NCI-H748 treated with DMSO at 0.1 percent for 48 hours (cell line): ENCODE measurements at places on chromosomes 1 and 21.

DNA sequence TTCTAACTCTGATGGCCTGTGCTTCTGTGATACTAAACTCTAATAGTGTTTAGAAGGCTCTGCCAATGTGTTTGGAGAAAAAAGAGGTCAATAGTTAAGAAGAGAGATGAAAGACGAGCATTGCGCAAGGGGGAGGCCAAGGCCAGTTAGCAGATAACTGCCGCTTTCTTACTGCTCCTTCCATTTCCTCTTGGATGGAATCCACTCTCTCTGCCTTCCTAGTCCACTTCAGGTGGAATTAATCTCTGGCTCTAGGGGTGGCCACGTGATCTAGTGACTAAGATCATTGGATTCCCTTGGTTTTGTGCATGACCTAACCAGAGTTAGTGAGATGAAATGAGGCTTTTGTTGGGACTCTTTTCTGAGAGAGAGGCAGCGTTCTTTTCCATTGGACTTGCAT lies 148.3 kb downstream of the ACTL8 start:
- no peak for DNase-seq

DNA sequence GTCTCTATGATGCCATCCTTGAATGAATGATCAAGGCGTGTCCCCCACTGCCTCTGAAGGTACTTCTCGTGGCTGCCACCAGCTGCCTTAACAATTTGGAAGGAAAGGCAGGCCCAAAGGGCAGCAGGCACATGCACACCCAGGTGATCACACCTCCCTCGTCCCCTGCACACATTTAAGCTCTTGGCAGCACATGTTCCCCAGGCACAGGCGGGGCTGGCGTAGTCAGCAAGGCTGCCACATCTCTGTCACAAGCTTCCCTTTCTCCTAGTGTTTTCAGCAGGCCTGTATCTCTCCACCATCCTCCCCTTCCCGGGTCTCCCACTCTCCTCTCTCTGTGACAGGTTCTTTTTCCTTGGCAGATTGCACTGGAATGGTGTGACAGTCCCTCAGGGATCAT lies 111.9 kb downstream of the CACNA1E start:
- no peak for DNase-seq

GRCh38 chr21:45306832-45307571 lies 19.3 kb upstream of the POFUT2 start:
- no peak for DNase-seq

DNA sequence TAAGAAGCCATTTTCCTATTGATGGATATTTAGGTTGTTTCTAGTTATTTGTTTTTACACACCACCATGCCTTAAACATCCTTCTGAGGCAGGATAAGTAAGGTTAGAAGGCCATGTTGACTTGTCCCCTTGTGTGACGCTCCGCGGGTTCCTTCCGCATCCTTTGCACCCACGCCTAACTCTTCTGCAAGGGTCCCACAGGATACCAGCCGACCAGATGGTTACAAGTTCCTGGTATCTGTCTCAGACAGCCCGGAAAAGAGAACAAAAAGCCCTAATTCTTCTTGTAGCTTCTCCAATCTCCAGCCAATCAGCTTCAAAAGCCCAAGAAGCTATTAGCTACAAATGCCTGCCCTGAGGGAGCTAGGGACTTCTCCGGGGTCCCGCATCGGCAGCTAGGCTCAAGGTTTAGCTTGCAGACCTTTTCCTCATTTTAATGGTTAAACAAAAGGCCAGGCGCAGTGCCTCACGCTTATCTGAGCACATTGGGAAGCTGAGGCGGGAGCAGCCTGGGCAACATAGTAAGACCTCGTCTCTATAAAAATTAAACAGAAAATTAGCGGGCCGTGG lies 4.9 kb upstream of the OTUD3 start:
- DNase-seq = no peak

GRCh38 chr21:42735061-42735460 lies 81.6 kb downstream of the PDE9A start:
- DNase-seq = no peak

- no peak for DNase-seq
Measured at GRCh38 chr1:219778793-219779369, 149.5 kb downstream of the SLC30A10 start.

- DNase-seq = no peak
Measured at GRCh38 chr1:14778898-14779865, 180.7 kb downstream of the KAZN start.

DNA sequence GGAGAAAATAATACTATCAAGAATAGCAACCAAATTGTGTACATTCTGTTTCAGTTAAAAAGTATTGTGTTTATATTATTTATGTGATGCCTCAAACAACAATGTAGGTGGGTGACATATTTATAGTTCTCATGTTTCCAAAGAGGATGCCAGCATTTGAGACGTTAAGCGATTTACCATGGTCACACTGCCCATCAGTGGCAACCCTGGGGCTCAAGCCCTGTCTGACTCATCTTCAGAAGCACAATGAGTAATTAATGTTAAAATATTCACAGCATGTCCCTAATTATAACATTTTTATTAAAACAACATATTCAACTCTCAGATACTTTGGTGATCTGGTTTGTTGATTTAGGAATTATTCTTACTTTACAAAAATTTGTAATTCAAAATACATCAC lies 409.4 kb downstream of the BRINP3 start:
- DNase-seq = no peak

DNA sequence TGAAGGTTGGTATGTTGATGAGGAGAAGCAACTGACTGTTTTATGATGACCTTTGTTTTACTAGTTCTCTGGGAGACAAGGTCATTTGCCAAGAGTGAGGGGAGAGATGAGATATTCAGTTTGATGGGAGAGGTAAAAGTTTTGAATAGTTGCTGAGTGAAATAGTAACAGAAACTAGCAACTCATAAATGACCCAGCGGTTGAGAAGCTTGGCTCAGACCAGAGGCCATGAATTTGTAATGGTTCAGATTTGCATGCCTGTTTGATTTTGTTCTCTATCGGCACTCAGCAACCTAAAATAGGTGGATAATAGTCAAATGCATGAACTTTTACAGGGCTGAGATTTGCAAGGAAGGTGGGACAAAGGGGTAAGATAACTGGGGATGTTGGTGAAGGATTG lies 6.6 kb downstream of the CCDC30 start:
- no peak for DNase-seq

DNA sequence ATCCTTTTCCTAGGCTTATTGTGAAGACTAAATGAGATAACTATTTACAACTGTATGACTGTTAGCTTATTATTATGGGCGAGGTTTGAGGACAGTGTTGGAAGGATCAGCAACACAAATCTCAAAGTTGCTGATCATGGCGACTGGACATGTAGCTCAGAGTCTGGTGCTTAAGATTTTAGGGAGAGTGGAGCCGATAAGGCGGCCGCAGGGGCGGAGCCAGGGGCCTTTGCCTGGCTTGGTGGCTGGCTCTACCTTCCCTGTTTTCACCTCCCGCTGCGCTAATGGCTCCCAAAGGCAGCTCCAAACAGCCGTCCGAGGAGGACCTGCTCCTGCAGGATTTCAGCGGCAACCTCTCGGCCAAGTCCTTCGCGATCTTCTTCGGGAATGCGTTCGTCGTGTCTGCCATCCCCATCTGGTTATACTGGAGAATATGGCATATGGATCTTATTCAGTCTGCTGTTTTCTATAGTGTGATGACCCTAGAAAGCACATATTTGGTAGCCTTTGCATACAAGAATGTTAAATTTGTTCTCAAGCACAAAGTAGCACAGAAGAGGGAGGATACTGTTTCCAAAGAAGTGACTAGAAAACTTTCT lies 45.5 kb downstream of the GIPC2 start:
- no peak for DNase-seq

GRCh38 chr1:17016317-17016661 lies 4.6 kb upstream of the ATP13A2 start:
- DNase-seq = no peak

- no peak for DNase-seq
Measured at GRCh38 chr1:202599669-202600431, 110.4 kb downstream of the SYT2 start.

DNA sequence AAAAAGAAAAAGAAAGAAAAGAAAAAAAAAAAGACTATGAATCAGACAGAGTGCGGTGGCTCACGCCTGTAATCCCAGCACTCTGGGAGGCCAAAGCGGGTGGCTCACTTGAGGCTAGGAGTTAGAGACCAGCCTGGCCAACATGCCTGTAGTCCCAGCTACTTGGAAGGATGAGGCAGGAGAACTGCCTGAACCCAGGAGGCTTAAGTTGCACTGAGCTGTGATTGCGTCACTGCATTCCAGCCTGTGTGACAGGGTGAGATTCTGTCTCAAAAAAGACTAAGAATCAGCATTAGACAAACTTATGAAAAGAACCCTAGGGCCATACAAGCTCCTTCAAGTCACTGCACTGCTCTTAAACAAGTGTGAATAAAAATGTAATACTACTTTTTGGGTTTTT lies 16.9 kb downstream of the PSMB4 start:
- no peak for DNase-seq

DNA sequence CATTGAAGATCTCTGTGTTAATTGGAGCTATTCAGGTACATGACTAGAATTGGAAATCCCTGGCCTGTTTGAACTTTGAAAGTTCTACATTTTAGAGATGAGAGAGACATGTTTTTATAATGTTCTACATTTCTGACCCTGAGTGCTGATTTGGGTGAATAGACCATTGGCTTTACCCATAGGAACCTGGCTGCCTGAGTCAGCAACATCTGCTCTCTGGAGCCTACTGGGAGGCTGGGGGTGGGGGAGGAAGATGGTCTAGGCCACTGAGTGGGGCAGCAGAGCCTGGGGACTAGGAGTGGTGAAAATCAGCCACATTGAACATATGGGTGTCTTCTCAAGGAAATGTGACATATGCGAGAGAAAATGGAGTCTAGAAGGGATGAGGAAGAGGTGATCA lies 1.4 kb upstream of the VANGL1 start:
- DNase-seq = no peak

GRCh38 chr1:44602634-44603628 lies 71.3 kb downstream of the TMEM53 start:
- peak; percentile 35 for DNase-seq

DNA sequence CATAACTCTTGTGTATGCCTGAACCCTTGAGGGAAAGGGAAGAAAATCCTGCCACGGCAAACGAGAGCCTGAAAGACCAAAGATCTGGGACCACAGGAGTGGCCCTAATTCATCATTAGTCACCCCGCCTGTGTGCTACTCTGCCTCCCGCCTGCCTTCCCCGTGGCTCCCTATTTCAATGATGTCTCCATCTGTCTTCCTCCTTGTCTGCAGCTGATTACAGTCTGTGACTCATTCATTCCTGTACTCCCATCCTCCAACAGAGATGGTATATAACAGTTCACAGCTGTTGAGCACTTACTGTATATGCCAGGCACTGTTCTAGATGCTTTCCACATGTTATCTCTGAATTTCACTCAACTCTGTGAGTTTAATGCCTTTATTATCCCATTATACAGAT lies 96.6 kb downstream of the SEC16B start:
- no peak for DNase-seq

DNA sequence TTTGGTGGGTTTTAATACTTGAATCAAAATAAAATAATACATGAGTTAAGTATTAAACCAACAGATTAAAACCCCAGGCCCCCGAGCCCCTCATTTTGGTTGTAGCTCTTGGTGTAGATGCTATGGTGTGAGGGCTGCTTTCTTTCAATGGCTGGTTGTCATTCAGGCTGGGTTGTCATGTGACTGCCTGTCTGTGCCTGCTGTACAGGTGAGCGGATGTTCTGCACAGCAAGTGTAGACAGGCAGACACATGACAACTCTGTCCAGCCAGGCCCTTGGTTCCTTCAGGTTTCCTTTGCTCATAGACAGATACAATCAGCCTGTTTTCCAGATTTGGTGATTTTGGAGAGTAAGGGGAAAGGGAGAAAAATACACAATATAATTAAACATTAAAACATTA lies 281.9 kb upstream of the C1orf105 start:
- DNase-seq = no peak

DNA sequence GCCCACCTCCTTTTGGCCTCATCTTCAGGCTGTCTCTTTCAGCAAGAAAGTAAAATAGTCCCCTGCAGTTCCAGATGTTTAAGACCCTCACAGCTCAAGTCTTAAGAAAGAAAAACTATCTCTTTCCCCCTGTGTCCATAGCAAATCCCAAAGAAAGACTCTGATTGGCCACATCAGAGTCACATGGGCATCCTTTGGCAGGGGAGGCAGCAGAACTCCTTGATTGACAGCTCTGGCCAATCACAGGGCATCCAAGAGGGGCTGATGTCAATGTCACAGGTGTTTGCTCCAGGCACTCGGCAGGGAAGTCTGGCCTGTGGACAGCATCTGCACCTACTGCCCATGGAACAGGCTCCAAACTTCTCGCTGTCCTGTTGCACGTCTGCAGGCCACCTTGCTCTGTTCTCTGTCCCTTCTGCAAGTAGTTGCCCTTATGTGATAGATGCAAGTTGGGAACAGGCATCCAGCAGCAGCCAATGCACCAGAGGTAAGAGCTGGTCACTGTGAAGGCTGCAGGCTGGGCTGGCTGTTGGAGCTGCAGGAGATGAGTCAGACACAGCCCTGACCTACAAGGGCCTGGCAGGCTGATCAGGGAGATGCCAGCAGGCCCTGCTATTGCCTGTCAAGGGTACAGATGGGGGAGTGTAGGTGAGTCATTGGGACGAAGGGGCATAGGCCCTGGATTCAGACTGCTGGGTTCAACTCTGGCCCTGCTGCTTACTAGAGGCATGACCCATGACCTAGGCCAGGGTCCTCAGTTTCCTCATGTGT lies 96.8 kb upstream of the TMEM51 start:
- no peak for DNase-seq

DNA sequence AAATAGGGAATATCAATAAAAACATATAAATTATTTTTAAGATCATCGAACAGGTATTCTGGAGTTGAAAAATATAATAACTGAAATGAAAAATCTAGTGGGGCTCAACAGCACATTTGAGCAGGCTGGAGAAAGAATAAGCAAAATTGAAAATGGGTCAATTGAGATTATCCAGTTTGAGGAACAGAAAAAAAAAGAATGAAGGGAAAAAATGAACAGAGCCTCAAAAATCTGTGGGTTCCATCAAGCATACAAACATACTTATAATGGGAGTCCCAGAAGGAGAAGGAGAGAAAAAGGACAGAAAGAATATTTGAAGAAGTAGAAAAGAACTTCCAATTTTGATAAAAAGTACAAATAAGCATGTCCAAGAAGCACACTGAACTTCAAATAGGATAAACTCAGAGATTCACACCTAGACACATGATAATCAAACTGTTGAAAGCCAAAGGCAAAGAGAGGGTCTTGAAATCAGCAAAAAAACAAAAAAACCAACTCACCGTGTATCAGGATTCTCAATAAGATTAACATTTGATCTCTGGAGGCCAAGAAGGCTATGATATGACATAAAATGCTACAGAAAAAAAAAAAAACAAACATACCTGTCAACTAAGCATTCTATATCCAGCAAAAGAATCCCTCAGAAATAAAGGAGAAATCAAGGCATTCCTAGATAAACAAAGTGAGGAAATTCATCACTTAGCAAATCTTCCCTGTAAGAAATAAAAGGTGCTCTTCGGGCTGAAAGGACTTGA lies 5.4 kb upstream of the COQ8A start:
- DNase-seq = no peak

GRCh38 chr1:212485913-212486618 lies 53.3 kb downstream of the NENF start:
- peak; percentile 90 for DNase-seq
